NCI-H345 (cell line): ENCODE measurements at places on chromosomes 6 and 20.

GRCh38 chr6:43297644-43298564 lies at the start of gene SLC22A7:
Gene SLC22A7, plus strand, starts transcription at chr6:43298260. Its CDS starts 99 bp downstream, at chr6:43298359.
- no peak for DNase-seq

DNA sequence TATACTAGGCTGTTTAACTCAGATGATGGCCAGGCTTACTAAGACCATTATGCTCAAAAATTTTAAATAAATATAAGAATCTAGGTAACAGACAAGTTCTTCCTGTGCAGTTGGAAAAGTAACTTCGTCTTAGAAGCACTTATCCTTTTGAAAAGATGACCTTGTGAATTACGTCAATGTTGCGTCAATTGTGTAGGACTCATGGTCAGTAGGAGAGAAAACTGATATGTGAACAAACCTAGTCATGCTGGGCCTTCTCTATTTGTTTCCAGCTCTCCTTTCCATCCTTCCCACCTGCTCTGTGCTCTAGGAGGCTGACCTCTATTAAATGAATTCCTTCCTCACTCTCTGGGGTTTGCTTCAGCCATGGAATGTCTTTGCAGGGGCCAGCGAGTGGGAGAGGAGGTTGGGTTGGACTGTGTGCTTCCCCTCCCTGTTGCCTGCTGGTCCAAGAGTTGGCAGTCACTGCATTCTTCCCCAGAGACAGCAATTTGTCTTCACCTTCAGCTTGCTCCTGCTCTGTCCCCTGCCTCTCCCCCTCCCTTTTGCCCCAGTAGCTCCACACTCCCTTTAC lies 128.0 kb upstream of the TNFAIP3 start:
- no peak for DNase-seq

- no peak for DNase-seq
Measured at GRCh38 chr20:61900011-61900944, 165.4 kb downstream of the TAF4 start.

DNA sequence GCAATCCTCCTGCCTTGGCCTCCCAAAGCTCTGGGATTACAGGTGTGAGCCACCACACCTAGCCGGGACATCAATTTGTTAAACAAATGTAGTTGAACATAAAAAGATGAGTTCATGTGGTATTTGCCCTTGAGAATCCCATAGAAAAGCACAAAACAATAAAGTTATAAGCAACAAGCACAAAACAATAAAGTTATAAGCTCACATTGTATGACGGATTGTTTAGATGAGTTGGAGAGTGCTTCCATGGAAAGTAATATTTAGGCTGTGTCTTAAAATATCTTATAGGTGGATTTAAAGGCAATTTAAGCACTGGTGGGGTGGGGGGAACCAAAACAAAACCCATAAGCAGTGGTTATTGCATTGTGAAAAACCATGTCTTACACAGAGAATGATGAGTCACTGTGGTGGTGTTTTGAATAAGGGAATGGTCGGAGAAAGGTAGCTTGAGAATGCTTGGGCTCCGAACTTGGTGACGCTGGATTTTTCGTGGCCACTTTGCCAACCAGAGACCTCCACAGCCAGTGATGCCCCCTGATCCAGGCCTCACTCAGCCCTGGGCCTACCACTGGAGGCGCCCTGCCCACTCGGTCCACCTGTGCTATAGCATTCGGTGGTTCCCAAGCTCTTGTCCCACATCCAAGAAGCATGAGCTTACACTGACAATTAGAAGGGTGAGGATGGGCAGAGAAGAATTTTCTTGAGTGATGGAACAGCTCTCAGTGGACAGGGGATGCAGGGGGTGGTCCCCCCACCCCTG lies 256.0 kb downstream of the CDKAL1 start:
- no peak for DNase-seq

GRCh38 chr6:54059683-54060082 lies 51.6 kb upstream of the MLIP start:
- no peak for DNase-seq

DNA sequence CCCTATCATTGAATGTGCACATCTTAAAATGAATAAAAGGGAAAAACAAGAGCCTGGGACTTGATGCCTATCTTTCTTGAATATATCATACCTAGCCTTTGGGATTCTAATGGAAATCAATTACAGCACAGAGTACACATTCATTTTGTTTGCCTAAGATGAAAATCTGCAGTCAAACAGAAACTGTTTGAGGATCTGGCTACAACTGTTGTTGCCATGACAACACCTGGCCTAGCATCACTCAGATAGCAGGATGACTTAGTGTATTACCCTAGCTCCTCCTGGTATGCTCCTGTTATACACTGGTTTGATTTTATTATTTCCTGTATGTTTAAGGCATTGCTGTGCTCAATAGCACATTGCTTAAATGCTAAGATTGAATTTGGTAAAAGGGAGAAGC lies 71.5 kb upstream of the LAMP5 start:
- no peak for DNase-seq

DNA sequence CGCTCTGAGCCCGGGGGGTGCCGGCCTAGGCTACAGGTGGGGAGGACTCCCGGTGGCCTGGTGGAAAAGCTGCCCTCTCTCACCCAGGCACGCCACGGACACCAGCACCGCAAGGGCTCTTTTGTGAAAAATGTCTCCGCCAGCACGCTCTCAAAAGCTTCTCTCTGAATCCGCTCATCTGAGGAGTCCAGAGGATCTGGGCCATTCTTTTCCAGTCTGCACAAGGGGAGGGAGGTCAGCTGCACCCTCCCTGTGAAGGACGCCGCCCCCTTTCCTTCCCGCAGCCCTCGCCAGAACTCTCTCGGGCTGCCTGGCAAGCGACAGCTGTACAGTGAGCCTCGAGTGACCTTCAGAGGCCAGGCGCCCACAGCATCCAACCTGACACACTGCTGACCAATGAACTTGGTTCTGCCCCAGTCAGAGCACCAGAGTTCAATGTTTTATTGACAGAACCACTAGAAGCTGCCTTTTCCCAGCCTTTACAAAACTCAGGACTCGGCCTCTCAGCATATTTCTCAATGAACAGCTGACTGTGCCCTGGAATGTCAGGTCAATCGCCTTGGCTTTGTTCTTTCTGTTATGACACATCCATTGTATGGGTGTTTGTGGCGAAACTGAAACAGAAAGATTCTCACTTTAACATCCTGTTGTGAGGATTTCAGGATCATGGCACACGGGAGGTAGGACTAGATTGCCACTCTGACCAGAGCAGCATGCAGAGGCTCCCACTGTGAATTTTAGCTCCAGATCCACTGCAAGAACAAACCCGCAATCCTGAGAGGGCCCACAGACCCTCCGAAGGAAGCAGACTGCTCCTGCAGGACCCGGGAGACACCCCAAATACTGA lies 26.7 kb downstream of the SERPINB9 start:
- no peak for DNase-seq

DNA sequence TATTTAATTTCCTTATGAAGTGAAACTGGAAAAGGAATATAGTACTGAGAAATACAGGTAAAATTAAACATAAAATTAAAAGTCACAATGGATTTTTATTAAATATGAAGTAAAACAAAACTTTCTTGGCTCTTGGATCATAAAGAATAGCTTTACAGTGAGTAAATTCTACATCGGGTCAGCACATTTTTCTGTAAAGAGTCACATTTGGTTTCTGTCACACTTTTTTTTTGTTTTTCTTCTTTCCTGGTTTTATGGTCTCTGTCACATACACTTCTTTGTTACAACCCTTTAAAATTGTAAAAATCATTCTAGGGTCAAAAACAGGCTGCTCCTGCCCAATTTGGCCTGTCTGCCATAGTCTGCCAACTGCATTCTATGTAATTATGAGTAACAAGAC lies 254.4 kb upstream of the POU3F2 start:
- no peak for DNase-seq

DNA sequence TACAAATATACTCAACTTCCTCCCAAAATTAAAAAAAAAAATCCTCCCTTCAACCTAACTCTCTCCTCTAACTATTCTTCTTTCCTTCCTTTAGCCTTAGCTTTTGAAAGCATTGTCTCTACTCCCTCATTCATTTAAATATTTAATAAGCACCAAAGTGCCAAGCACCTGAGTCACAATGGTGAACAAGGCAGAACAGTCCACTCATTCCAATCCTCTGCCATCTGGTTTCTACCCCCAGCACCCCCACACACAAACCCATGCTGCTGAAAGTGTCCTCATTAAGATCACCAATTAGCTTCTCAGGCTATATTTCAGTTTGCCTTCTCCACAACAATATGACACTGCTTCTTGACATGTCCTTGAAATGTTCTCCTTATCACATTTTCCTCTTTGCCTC lies 76.3 kb downstream of the DTNBP1 start:
- no peak for DNase-seq

- no peak for DNase-seq
Measured at GRCh38 chr20:31476643-31477215, 1.6 kb downstream of the REM1 start.

DNA sequence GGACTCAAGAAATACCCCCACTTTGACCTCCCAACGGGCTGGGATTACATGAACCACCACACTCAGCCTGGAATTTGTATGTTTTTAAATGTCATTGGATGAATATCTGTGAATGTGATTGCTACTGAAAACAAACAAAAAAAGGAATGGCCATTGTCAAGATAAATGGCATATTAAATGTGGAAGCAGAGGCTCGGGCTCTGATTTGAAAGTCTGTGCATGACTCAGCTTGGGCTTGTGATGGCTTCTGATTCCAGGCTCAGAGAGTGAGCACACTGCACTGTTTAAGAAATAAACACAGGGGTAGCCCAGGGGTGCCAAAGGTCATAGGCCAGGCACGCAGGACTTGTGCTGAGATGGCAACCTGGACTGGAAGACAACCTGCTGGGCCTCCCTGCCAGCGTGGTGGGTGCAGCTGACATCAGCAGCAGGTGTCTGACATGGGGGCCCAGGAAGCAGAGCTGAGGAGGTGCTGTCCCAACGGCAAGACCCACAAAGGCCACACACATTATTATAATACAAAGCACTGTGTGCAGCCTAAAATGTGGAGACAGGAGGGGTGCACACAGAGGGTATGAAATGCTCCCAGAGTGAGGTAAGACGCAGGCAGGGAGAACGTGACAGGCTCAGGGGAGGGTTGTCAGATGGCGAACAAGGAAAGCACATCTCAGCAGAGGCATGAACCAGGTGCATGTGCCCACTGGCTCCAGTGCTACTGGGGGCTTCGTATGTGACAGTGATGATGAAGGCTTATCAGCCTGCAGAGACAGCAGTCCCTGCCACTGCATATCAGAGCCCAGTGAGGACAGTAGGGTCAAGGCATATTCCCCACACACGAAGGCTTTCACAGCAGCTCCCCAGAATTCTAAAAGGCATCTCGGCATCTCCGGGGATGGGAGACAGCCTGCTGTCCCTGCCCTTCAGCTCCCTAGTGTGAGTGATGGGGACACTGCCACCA lies 169.4 kb downstream of the SYNDIG1 start:
- DNase-seq = no peak

DNA sequence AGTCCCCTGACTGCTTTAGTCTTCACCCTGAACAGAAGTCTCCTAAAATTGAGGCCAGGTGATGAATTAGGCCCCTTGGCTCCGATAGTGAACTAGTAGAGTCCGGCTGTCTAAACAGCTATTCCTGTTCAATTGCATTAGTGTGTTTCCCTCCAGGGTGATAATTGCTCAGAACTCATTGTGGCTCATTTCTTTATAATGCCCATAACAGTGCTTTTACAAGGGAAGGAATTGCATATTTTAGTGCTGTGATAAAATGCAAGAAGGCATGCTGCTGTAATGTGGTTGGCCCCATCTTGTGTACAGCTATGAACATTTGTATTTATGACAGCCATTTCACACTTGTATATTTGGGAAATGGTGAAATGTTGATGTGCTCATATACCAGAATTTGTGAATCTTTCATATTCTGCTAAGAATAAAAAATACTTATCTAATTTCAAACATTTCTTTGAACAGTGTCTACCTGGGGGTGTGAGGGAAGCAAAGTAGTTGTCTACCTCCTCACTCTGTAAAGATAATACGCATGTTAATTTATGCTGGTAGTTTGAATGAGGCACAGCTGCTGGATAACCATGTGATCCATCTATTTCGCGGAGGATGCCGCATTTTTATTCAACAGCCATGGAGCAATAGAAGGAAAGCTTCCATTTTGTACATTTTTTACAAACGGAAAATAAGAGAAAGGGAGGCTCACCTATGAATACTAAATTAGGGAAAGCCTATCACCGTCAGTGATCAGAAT lies 451.4 kb downstream of the NKAIN2 start:
- DNase-seq = no peak

GRCh38 chr6:142642651-142643050 lies 302.3 kb downstream of the HIVEP2 start:
- DNase-seq = no peak

DNA sequence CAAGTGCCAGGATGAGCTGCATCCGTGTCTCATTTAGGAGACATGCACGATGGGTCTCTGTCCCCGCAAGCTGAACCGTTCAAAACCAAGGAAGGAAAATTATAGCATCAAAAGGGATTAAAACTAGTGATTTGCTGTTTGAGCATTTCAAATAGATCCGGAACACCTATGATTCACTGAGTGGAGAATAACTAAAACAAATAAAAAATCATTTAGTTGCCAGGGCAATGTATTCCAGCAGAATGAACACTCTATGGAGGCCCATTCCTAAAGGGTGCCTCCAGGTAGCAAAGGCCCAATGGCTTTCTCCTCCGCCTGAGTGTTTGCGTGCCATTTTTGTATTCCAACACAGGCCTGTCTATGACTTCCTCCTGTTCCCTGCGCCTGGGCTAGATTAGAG lies 354.8 kb downstream of the ZFAND3 start:
- no peak for DNase-seq

DNA sequence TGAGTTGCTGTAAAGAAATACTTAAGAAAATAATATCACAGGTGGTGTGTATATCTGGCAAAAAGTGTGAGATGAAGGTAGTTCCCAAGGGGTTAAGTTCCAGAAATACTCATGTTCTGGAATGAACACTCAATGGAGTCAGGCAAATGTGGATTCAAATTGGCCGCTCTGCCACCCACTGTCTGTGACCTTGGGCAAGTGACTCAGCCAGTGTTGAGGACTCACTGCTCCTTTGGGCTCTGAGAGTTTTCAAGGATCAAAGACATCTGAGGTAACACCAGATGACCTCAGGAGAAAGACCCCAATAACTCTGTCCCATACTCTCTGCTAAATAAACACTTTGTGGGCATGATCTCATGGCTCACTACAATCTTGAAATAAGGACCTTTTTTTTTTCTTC lies 59.2 kb upstream of the EYA2 start:
- DNase-seq = no peak

DNA sequence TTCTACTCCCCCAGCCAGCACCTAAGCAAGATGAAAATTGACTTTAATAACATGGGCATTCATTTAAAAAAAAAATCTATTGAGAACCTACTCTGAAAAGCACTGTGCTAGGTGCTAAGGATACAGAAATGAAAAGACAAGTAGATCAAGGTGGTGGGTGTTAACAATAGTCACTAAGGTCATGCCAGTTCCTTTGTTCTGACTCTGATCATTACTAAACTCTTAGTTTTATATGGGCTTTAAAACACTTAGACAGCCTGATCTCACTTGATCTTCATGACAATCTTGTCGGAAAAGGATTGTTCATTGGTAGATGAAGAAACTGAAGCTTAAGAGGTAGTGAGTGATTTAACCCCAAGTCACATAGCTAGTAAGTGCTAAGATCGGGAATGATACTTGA lies 285.7 kb upstream of the PRDM1 start:
- DNase-seq = no peak

GRCh38 chr6:122753688-122754056 lies 25.8 kb upstream of the FABP7 start:
- DNase-seq = no peak
